ENCODE measurements at places on chromosomes 13 and 19.

- DNase-seq = no peak
Measured at GRCh38 chr19:29326351-29326750, 113.4 kb upstream of the UQCRFS1 start.

- no peak for DNase-seq
Measured at GRCh38 chr19:1038978-1039645, 795 bp upstream of the ABCA7 start.

- no peak for DNase-seq
Measured at GRCh38 chr13:48377857-48378256, 35.1 kb downstream of the LPAR6 start.

DNA sequence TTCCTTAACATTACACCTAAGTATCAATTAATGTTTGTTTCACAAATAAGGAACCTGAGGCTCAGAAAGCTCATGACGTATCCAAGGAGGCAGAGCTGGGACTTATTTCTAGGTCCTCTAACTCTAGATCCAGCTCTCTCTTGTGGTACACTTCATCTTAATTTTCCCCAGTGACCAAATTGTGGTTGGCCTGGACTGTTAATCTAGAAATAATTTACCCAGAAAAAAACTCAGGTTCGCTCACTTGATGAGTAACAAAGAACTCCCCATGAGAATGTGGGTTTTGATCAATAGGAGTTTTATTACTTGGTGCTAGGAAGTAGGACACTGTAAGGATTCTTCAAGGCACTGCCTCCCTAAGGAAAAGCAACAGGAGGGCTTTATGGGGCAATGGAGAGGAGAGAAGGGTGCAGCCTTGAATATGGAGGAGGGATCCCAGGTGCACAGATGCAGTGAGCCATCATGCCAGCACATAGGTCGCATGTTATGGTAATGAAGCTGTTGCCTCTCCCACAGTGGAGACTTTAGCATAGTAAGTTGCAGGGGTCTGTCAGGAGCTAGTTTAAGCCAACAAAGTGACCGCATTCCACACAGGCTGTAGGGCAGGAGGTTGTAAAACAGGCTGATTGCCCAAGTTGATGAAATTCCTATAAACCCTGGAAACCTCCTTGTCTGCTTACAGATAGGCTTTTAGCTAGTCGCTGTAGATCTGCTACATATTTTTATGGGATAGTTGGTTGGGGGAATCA is 14.7 kb downstream of the RAP2A start:
- DNase-seq = no peak

GRCh38 chr19:34265221-34265650 is 10.9 kb downstream of the GARRE1 start:
- no peak for DNase-seq

DNA sequence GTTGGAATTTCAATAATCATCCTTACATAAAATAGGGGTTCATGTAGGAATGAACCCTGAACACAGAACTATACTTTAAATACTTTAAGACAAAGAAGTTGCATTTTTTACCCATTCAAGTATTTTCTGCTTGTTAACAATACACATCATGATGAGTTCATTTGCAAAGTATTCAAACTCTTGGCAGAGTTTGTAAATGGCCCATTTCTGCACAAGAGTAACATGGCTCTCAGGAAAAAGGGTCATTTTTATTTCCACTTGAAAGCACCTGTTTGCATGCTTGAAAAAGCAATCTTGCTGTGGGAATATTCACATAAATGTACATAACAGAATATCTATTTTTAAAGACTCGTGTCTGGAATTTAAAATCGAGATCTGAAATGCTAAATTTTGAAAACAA is 18.1 kb downstream of the ESD start:
- DNase-seq = no peak

DNA sequence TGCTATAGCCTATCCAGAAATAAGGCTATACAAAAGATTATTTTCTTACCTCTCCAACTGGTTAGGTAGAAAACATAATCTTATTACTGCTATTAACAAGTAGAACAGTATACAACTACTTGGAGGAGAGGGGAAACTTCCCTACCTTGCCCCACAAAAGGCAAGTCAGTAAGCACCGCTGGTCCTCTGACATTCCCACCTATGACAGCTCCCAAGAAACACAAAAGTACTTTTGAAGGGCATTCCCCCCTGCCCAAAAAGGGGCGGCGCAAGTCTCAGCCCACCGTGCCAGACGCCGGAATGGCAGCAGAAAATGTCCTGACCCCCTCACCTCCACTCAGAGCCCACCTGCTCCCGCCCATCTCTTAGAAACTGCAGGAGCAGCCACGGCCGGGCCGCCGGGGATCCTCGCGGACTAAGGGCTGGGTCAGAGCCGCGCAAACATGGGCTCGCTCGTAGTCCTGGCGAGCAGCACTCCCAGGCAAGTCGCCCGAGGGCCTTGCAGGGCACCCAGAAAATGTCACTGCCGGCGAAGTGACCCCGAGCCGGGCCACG is 437 bp downstream of the SUCLA2 start:
- no peak for DNase-seq

GRCh38 chr13:20353973-20354372 is 121.9 kb upstream of the GJB6 start:
- DNase-seq = no peak

DNA sequence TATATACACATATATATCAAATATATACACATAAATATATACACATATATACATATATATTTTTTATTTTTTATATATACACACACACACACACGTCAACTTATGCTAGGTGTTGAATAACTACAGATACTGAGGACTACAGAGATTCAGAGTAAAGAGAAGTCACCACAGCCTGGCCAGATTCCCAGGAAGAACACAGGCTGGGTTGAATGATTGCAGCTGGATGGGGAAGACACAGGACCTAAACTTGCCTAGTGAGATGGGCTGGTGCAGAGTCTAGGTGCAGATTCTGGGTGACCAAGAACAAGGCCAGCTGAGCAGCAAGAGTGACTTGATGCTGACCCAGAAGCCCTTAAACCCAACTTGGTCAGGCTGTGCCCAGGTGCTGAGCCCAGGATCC is 241.3 kb downstream of the KCTD12 start:
- DNase-seq = no peak

GRCh38 chr19:47443331-47443730 is 24.0 kb upstream of the MEIS3 start:
- no peak for DNase-seq

DNA sequence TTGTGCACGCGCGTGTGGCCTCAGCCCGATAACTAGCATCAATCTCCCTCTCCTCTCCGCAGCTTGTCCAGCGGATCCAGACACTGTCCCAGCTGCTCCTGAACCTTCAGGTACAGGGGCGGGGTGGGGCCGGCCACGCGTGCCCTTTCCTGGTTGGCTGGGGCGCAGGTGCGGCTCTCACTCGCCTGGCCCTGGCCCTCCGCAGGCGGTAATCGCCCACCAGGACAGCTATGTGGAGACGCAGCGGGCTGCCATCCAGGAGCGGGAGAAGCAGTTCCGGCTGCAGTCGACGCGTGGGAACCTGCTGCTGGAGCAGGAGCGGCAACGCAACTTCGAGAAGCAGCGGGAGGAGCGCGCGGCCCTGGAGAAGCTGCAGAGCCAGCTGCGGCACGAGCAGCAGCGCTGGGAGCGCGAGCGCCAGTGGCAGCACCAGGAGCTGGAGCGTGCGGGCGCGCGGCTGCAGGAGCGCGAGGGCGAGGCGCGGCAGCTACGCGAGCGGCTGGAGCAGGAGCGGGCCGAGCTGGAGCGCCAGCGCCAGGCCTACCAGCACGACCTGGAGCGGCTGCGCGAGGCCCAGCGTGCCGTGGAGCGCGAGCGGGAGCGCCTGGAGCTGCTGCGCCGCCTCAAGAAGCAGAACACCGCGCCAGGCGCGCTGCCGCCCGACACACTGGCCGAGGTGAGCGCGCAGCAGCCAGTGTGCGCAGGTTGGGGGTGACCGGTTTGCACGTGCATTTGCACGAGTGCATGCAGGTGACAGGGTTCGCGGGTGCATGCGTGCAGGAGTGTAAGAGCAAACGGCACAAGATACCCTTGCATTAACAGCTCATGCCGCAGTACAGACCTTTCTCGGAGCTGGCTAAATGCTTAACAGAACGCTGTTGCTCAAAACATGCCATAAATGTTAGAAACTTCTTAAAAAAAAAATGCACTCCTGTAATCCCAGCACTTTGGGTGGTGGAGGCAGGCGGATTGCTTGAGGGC is 21.5 kb downstream of the PEX11G start:
- DNase-seq = no peak

GRCh38 chr13:95684418-95684817 is 7.5 kb downstream of the DNAJC3 start:
- no peak for DNase-seq

GRCh38 chr13:76379341-76380105 is 506.7 kb downstream of the KCTD12 start:
- no peak for DNase-seq

- DNase-seq = no peak
Measured at GRCh38 chr19:46954993-46955812, 64.4 kb upstream of the NPAS1 start.

GRCh38 chr13:96308568-96308967 is 218.7 kb downstream of the HS6ST3 start:
- DNase-seq = no peak

DNA sequence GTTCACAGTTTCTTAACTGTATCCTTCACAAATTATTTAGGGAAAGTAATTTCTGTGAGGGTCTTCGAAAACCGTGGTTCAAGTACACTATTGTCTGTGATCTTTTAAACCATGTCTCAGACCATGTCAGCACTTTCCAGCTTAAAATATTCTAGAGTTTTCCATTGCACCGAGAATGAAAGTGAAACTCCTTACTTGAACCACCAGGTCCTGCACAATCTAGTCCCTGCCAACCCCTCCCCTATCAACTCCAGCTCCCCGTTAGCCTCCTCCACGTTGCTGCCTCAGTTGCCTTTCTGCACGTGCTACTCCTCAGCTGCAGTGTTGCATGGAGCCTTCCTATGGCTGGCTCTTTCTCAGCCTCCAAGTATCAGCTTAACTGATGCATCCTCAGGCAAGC is 7.2 kb upstream of the STARD13 start:
- DNase-seq = no peak

DNA sequence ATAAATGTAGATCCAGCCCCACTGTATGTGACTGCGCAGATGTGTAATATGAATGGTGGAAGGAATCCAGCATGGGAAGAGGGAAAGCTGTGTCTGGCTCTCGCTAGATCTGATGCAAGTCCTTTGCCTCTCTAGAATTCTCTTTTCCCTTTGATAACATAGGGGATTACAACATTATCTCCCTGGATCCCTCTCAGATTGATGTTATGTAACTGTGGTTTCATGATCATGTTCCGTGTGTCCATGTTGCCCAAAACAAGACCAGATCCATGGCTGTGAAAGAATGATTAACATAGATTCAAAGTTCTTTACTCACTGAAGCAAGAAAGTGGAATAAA is 184.0 kb upstream of the UBL3 start:
- DNase-seq = no peak

GRCh38 chr13:79918620-79919019 is 422.3 kb downstream of the SPRY2 start:
- DNase-seq = no peak

DNA sequence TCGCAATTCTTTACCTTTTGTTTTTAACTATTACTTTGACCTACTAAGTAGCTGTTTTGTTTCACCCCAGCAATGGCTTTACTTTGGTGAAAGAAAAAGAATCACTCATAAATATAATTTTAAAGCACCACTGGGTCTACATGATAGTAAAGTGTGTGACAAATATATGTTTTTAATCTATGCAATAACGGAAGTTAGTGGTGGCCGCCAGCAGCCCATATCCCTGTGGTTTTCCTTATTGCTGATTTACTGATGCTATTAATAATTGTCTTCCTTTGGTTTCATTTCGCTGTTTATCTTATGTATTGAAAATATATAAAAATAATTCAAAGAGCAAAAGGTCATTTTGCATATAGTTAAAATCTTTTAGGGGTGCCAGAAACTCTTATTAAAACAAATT is 491.3 kb downstream of the DIAPH3 start:
- no peak for DNase-seq

- peak; percentile 39 for DNase-seq
Measured at GRCh38 chr19:10000171-10000826, 10.0 kb downstream of the COL5A3 start.

- DNase-seq = no peak
Measured at GRCh38 chr19:18274219-18274780, at the start of gene IQCN. Gene IQCN (minus strand): TSS chr19:18274452. CDS start chr19:18269478, 4,974 bp downstream.

DNA sequence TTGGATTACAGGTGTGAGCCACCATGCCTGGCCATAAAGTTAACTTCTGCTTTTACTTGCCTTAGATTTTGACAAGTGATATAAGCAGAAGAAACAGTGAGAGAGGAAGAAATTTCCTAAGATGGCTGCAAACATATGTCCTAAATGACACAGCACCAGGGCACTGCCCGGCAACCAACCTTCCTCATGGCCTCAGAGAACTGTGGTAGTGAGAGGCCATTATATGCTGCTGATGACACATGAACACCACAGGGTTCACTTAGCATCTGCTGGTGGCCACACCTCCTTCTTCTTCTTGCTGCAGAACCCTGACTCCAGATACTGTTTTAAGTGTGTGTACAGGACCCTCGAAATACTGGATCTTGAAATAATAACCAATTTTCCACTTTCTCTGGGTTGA is 88.2 kb downstream of the KCTD12 start:
- DNase-seq = no peak

- peak; percentile 31 for DNase-seq
Measured at GRCh38 chr13:92379371-92379770, 847.2 kb upstream of the GPC6 start.

- DNase-seq = no peak
Measured at GRCh38 chr19:18576383-18576782, 4.7 kb downstream of the UBA52 start.

GRCh38 chr13:60164234-60164889 is 634 bp upstream of the DIAPH3 start:
- no peak for DNase-seq

DNA sequence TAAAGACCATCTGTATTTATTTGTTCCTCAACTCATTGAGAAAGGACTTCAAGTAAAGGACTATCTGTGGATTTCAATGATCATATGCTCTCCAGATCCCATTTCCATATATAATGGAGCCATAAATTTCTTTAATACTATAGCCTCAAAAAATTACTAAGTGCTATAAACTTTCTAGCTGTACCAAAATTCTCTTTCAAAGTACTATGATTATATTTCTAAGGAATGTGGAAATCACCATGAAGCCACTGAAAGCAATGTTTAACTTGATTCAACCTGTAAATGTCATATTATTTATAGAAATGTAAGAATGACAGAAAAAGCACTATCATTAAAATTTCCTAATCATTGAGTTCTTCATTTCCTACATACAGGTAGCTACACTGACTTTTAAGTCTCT is 20.7 kb downstream of the TBC1D4 start:
- DNase-seq = no peak

GRCh38 chr13:32246468-32246867 is 68.7 kb downstream of the ZAR1L start:
- peak; percentile 51 for DNase-seq

All from CMK (cell line).